HAP-1 (cell line): ENCODE measurements at places on chromosomes 1 and 21.

DNA sequence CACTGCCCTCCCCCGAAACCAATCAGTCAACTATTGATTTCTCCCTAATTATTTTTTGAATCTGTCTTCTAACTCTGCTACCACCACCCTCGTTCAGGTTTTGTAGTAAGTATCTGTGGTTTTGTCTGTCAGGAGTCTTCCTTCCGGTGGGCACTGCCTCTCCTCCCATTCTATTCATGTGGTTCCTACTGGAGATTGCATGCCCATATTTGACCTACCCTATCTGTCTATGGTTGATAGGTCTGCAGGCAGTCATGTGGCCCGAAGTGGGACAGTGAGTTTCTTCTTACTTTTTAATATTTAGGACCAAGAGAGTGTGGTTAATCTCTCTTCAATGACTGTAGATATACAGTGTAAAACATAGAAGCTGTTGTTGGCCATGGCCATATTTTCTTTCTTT lies 17.8 kb upstream of the MAST2 start:
- DNase-seq, result no peak

- no peak for DNase-seq
Observed at GRCh38 chr1:171965777-171966176, 124.5 kb downstream of the DNM3 start.

DNA sequence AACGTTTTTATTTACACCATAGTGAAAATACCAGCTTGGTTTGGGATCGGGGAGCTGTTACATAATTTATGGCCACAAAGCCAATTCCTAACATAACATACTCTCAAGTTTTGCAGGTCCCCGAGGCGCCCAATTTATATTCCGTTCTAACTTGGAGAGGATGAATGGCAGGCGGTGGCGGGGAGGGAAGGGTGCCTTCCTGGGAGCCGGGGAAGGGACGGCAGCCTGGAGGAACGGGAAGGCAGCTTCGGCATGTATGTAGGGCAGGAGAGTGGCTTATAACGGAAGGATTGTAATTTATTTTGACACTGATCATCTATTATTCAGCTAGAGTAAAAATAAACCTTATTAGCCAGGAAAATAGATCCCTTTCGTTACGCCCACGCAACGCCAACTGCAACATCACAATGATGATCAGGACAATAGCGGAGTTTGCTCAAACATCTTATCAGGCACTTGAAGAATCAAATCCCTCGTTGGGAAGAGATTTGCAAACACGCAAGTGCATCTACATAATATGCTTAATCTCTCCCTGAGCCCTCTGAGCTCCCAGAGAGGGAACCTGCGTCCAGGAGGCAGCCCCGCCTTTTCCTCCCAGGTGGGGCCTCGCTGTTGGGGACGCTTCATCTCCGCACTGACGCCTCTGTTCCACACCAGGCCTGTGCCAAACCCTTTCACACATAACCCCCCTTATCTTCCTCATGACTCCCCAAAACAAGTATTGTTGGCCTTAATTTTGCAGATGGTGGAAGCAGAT lies 93.7 kb upstream of the C1orf174 start:
- DNase-seq, result no peak

DNA sequence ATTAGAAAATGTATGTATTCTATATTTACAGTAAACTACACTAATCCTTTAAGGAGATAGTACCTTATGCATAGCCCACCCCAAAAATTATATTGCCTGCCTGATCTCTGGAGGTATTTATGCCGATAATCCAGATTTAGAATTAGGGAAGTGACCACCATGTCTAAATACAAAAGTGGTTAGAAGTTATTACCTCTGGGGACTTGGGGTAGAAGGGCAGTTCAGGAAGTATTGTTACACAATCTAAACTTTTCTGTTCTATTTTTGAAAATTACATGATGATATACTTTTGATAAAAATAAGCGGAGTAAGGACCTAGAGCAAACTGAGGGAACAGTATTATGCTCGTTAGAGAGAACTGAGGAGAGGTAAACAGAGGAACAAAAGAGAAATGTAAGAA lies 90.5 kb upstream of the ZP4 start:
- no peak for DNase-seq

DNA sequence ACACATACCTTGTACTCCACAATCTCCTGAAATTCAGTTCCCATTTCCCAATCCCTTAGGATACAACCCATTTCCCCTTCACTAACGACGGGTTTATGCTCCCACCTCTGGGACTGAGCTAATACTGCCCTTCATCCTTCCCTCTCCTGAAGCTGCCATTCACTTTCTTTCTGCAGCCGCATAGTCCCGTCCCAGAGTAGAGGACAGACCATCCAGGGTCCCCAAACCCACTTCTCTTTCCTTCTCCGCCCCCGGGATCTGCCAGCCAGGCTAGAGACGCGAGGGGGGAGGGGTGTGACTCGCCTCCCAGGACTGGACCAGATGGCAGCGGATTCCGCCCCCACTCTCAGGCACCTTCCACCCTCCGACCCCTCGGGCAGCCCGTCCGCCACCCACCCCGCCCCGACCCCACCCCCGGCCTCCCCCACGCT lies 679 bp downstream of the ABL2 start:
- peak; percentile 77 for DNase-seq

DNA sequence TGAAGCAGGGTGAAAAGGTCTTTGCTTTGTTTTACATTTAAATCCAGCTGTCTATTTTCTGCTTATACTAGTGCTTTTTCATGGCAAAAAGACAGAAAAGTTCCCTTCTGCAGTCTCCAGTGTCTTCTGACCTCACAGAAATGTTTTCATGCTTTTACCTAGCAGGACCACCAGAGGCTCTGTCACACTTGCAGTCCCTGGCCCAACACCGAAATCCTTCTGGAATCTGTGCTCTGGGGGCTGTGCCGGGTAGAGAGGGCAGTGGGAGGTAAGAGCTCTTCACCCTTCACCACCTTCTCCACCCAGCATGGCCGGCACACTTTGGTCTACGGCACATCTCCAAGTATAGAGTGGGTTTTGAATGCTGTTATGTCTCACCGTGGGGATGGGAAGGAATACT lies 20.8 kb downstream of the GNAT2 start:
- no peak for DNase-seq

DNA sequence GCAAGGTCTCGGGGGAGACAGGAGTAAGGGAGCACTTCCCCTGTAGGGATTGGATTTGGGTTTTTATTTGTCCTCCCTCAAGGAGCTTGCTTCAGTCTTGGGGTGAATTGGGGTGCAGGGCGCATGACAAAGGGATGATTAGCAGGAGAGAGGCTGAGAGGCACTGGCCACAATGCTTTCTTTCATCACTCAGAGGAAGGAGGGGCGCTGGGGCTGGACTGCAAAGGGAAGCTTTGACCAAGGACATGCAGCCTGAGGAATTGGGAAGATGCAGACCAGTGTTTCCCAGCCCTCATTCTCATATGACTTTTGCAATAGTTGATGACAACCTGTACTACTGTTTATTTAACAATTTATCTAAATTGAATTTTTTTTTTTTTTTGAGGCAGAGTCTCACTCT lies 34.1 kb upstream of the PDPN start:
- DNase-seq, result no peak

- DNase-seq, result no peak
Observed at GRCh38 chr1:26854906-26855305, 8.0 kb upstream of the SFN start.

- DNase-seq, result no peak
Observed at GRCh38 chr21:26443291-26443690, 129.8 kb downstream of the CYYR1 start.

DNA sequence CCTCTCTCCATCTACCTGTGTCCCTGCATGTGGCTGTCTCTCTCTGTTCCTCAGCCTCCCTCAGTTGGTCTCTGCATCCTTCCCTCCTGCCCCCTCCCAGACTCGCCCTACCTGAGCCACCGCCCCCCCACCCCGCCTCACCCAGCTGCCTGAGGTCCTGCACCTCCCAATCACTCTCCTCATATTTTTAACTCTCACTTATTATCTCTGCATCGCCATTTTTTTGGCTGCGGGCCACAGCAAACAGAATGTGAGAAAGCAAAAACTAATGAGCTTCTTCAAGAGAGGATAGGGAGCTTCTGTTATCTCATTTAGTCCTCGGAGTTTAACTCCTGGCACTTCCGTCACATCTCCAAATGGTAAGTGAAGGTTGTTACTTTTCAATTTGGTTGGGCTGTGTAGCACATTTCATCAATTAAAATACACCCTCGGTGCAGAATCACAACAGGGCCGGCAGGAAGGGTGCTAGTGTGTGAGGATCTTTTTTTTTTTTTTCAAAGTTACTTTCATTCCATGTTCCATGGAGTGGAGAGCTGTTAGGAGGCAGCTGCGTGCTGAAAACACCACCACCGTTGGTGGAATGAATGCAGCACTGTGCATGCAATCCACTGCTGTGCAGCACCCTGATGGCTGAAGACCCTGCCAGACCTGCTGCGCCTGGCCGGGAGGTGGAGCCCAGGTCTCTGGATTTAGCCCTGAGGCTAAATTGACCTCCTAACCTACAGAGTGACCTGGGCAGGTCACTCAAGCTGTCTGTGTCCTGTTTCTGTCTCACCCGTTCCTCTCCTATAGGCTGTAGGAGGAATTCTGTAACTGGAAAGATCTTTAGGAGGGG lies 157.2 kb upstream of the NFIA start:
- no peak for DNase-seq

DNA sequence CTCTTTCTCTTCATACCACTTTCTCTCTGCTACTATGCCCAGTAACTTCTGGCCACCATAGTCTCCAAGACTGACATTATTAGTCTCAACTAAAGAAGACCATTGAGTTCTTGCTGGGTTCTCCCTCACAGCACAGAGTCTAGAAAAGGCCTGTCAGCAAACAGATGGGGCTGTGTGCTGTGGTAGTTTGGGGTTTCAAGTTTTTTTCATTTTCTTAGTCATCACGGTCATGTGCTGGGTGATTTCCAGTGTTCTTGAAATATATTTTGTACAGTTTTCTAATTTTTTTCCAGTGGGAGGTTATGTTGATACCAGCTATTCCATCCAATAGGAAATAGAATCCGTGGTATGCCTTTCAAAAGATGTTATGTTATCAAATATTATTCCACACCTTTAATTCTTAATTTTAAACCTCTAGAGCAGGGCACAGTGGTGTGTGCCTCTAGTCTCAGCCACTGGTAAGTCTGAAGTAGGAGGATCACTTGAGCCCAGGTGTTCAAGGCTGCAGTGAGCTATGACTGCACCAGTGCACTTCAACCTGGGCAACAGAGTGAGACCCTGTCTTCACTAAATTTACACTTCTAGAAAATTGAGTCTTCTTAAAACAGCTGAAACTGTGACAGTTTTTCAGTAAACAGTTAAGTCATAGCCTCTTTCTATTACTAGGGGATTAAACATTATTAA lies 8.3 kb downstream of the CFHR2 start:
- DNase-seq, result no peak

DNA sequence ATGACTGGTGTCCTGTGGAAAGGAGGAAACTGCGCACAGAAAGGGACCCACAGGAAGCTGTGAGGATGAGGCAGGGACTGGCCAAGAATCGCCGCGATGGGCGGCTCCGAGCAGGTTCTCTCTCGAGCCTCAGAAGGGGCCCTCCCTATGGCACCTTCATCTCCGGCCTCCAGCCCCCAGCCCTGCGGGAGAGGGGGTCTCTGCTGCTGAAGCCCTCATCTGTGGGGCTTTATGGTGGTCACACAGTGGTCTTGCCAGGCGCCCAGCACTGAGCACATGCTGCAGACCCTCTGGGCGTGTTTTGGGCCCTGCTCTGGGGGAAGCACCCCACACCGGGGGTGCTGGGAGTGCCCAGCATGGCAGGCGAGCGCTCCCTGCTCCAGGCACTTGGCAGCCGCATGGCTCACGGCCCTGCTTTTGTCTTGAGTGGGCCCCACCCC lies 86.6 kb upstream of the ACTRT2 start:
- no peak for DNase-seq

- DNase-seq, result no peak
Observed at GRCh38 chr1:51210055-51210454, 26.0 kb upstream of the RNF11 start.

DNA sequence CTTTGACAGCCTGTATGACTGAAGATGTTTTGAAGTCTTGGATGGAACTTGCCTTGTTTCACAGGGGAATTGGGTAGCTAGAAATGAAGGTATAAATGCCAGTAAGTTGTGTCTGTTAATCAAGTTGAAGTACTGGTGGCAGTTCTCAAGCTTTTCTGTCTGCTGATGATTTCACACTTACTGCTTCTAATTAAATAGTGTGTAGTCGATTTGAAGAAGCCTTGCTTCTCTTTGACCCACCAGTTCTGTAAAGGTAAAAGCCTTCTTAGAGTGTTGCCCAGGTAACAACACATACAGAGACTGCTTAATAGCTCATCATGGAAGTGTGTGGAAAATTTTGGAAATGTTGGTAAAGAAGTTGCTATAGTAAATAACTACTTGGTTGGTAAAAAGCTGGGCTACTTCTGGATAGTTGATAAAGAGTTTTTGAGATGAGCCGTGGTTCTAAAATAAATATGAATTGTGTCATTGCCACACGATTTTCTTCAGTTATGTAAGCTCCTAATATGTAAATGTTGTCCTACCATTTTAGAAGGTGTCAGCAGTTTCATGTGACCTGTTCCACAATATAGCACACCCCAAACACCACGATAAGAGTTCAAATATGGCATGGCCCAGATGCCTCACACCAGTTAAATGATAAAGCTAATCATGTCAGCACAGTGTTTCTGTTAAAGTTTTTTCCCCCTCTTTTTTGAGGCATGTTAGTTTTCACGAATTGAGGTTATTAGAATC lies 7.4 kb downstream of the RABGAP1L start:
- no peak for DNase-seq

DNA sequence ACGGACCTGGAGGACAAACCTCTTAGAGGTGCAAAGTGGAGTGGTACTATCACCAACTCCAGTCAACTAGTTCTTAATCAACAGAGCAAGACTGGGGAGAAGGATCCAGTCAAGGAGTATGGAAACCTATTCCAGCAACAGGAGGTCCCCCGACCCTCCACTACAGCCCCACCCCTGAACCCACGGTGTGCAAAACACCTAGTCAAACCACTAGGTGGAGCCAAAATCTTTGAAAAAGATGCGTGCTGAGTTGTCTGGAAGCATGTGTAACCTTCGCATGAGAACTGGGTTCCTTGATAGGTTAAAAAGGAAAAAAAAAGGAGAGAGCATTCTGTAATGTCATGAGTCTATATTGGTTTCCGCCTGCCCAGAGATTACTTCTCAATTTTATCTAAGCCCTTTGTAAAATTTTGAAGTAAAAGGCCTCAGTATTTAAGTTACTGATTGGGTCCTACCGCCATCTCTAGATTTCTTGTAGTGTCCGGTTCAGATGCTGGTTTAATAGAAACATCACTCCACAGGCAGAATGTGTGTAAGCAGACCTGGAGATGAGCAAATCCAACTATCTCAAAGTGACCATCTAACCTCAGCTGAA lies 81.9 kb upstream of the HAO2 start:
- DNase-seq, result peak; percentile 64

DNA sequence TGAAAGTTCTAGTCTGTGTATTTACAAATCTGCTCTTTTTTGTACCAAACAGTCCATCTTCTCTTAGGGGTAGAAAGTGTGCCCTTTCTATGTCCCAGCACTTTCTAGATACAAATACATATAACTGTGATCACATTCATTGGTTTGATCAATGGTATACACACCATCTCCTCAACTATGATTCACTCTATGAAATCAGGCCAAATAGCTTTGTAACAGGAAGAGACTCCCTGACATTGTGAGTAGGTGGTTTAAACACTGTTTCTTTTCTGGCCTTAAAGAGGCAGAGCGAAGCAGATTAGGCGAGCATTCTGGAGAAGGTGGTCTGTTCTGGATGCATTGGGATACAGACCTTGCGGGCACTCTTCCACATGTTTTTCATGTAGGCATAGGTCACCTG lies 39.3 kb upstream of the EXOSC10 start:
- DNase-seq, result no peak

- DNase-seq, result no peak
Observed at GRCh38 chr1:11158291-11158690, 30.9 kb upstream of the ANGPTL7 start.

GRCh38 chr1:246785494-246786111 lies 61.4 kb downstream of the SCCPDH start:
- no peak for DNase-seq
